Adrenal gland (tissue), 19 donors: ENCODE measurements at places on chromosomes 5 and 9. TPM values are rescaled to one million over a fixed set of nuclear protein-coding genes. Genes with fewer than 3 reads are reported as not detected.

- no peaks in the 10 kb centered on the region for H3K36me3 ChIP-seq
- H3K4me3 ChIP-seq = no peak overlapping the region
- no peak overlapping the region for H3K27ac ChIP-seq
- DNase-seq = no peak
- no peaks in the 10 kb centered on the region for H3K4me1 ChIP-seq
Observed at GRCh38 chr5:55800924-55801323, 50.2 kb upstream of the IL31RA start.

Gene GLRA1
- total RNA-seq = 1.4 TPM

DNA sequence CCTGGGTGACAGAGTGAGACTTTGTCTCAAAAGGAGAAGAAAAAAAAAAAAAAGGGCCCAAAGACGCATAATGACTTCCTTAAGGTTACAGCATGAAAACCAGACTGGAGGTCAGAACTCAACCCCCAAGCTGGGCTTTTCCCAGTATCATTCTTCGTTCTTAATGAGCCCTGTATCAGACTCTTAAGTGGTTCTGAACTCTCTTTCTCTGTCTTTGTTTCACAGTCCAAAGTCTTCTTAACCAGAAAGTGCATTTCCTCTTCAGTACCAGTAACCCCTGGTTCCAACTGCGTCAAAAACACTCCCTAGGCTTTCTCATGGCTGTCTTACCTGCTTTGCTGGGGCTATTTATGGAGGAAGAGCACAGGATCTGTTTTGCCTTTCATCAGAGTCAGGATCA, 38.4 kb upstream of the SHB start:
- H3K36me3 ChIP-seq = no peaks in the 10 kb centered on the region
- H3K27ac ChIP-seq = no peak overlapping the region
- H3K4me1 ChIP-seq = no peaks in the 10 kb centered on the region
- DNase-seq = no peak
- no peak overlapping the region for H3K4me3 ChIP-seq
- H3K27me3 ChIP-seq = no peaks in the 10 kb centered on the region

Gene LHX3
- total RNA-seq = not detected

Gene ARHGEF37
- 4.7 TPM for total RNA-seq

DNA sequence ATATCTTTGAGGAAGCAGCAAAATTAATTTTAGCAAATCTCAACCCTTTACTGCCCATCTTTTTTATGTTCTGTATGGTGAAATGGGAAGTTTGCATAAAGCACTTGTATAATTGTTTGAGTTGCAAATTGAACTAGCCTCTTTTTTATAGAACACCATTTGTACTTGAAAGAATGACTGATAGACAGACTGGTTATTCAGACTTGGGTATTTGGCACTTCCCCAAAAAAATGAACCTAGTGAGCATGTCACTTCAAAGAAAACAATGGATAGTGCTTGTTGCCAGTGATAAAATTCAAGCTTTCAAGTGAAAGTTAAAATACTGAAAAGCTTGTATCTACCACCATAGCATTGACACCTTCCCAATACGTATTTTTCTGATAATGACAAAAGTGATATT, 115.8 kb downstream of the ERCC6L2 start:
- no peak for DNase-seq
- H3K36me3 ChIP-seq = no peaks in the 10 kb centered on the region
- H3K27me3 ChIP-seq = no peaks in the 10 kb centered on the region
- no peak overlapping the region for H3K27ac ChIP-seq
- H3K4me1 ChIP-seq = no peaks in the 10 kb centered on the region
- no peak overlapping the region for H3K4me3 ChIP-seq

Gene GMCL2
- not detected for total RNA-seq

DNA sequence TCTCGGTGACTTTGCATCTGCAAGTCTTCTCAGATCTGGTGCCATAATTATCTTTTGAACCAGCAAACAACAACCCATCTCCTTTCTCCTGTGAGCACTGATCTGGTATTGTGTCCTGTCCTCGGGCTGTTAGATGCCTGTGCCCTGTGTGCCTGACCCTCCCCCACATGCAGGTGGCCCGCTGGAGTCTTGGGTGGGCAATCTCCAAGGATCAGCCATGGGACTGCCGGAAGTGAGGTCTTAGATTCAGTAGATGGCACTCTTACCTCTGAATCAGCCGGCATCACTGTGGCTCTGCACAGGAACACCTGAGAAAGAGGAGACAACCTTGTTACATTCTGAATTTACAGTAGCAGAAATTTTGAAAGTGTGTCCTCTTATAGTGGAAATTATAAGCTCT, 172.4 kb downstream of the IRX2 start:
- no peak for DNase-seq
- H3K4me1 ChIP-seq = no peaks in the 10 kb centered on the region
- H3K36me3 ChIP-seq = no peaks in the 10 kb centered on the region
- no peaks in the 10 kb centered on the region for H3K27me3 ChIP-seq

Gene BHMT2
- 19.0 TPM for total RNA-seq

Gene KIF20A
- 16.0 TPM for total RNA-seq

DNA sequence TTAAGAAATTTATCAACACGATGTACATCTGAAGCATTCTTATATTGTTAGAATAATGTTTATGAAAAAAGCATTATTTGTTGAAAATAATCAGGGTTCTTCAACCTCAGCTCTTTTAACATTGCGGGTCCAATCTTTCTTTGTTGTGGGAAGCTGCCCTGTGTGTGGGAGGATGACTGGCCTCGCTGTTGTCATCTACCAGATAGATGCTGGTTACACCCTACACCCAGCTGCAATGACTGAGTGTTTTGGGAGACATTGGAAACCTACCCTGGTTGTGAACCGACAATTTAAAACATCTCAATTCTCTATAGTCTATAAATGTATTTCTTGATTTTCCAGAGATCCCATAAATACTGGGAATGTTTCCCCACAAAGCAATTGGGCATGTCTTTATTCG, 794.2 kb upstream of the CDH10 start:
- H3K36me3 ChIP-seq = no peaks in the 10 kb centered on the region
- DNase-seq = no peak
- H3K27ac ChIP-seq = no peak overlapping the region

- peaks cover 3% of the 10 kb centered on the region for H3K36me3 ChIP-seq
- H3K27ac ChIP-seq = no peak overlapping the region
- H3K4me3 ChIP-seq = no peak overlapping the region
- no peaks in the 10 kb centered on the region for H3K27me3 ChIP-seq
Observed at GRCh38 chr5:150079909-150080461, 6.4 kb downstream of the CSF1R start.

DNA sequence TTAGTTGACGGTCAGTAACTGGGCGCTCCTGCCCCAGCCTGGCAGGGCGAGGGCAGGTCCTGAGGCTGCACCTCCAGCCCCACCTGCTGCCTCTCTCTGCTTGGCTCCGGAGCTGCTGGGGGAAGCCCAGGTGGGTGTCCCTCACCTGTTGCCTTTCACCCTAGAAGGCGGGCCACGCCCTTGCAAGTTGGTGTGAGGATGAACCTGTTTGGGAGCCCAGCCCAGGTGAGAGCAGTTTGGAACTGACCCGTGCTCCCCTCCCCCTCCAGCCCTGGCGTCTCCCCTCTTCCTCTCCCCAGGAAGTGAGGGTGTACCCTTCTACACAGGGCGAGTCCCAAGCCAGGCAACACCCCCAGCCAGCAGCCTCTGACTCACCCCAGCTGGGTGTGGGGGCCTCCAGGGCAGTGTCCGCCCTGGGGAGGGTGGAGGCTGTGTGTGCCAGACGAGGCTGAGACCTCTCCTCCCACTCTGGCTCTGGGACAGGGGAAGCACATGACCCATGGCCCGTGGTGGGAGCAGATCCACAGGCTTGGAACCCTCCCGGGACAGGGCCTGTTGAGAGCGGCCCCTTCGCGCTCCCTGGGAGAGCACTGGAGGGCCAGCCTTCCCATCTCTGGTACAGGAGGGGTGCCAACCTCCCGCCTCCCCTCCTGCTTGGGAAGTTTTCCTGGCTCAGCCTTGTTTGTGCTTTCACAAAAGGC, 10.4 kb downstream of the LRRC8A start:
- peaks cover 22% of the 10 kb centered on the region for H3K4me1 ChIP-seq
- DNase-seq = peak; percentile 85
- peaks cover 12% of the 10 kb centered on the region for H3K36me3 ChIP-seq
- H3K4me3 ChIP-seq = no peak overlapping the region
- no peaks in the 10 kb centered on the region for H3K27me3 ChIP-seq

GRCh38 chr5:152364172-152364571, 40.9 kb downstream of the NMUR2 start:
- DNase-seq = no peak
- H3K4me1 ChIP-seq = no peaks in the 10 kb centered on the region
- H3K4me3 ChIP-seq = no peak overlapping the region
